ENCODE measurements at places on chromosomes 5 and 9.

DNA sequence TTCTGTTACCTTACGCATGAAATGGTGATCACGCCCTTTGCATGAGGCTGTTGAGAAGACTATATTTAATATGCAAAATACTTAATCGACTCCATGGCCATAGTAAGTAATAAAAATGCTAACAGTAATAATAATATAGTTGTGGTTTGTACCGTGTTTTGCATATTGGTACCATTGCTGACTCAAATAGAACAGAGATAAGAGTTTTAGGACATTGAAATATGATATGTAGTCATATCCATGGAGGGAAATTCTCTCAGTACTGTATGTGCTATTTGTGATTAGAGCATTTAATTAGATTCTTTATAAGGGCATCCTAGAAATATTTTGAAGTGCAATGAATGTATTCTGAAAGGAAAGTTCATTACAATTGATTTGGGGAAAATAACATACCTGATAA is 41.9 kb downstream of the CFAP90 start:
- no peak for DNase-seq

DNA sequence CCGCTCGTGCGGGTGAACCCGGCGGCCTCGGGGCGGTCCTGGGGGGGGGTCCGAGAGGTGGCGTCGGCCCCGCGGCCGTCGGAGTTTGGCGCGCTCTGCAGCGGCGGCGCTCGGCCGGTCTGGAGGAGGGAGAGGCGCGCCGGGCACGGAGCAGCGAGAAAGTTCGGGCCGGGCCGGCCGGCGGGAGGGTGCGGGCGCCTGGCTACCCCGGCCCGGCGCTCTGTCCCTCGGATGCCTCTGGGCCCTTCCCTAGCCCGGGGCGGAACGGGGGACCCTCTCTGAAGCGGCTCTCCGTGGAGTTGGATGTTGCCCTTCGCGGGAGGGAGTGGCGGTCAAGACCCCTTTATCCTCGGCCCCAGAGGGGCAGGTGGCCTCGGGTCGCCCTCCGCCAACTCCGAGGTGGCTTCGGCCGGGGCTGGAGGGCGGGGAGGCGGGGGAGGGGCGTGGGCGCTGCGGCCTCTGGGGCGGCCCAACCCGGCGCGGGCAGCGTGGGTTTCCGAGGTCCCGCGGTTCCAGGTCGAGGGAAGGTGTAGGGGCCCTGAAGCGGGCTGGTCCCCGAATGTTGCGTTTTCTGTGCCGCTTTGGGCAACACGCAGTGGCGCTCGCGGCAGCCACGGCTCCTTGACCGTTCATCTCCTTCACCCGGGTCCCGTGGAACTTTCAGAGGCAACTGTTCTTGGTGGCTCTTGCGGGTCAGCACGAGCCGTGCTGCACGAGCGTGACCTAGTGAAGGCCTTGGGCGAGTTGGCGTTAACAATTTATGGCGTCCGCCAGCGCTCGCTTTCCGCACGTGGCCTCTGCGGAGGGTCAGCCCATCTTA is 290.5 kb downstream of the DOCK8 start:
- no peak for DNase-seq

GRCh38 chr5:88142886-88143692 is 125.6 kb downstream of the TMEM161B start:
- no peak for DNase-seq

- DNase-seq = no peak
Observed at GRCh38 chr5:17991775-17992174, 357.5 kb downstream of the TAF11L14 start.
